Activated T-cell treated with anti-CD3 and anti-CD28 coated beads, Interleukin-2, amount 50 U/mL, for 4 hours (primary cell): ENCODE measurements at places on chromosomes 7 and 10.

DNA sequence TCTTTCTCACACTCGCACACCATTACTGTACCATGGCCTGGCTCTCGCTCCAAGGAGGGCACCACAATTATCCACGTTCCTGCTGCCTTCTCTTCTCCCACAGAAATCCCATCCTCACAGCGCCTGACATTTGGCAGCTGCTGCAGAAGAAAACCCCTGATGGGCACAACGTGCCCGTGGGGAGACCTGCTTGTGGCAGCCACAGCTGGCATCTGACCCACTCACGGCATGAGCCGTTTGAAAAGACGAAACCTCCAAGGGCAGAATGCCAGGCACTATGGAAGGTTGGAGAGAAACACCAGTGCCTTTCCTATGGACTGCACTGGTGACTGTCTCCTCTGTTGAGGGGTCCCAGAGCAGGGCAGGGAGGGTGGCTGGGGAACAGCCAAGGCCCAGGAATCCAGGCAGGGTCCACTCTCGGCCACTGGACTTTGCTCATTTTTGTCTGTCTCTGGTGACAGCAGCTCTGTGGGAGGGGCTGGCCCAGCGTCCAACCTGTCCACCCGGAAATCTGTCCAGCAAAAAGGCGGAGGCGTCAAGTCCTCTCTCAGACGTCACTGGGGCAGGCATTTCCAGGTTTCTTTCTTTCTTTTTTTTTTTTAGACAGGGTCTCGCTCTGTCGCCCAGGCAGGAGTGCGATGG, 61.0 kb upstream of the MKRN1 start:
- no peak for DNase-seq

GRCh38 chr7:24825931-24826661, 68.8 kb upstream of the GSDME start:
- DNase-seq: no peak

DNA sequence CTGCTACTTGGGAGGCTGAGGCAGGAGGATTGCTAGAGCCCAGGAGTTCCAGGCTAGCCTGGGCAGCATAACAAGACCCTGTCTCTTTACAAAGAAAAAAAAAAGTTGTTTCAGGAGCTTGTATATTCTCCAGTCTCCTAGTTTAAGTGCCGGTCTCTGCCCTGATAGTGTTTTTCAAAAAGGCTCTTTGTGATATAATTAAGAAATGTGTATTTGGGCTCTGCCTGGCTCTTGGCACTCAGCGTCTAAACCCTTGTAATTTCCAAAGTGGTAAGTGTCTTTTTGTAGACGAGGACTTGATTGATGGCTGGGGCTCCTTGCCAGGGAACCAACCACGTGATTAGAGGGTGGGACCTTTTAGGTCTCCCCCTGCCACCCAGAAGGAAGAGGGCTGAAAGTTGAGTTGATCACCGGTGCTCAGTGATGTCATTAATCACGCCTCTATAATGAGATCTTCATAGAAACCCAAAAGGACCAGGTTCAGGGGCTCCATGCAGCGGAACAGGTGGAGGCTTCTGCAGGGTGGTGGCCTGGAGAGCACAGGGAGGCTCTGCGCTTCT, 4.4 kb downstream of the EIF3B start:
- no peak for DNase-seq

GRCh38 chr7:37285706-37286453, 162.8 kb downstream of the ELMO1 start:
- DNase-seq: no peak

- no peak for DNase-seq
Measured at GRCh38 chr10:29860166-29860565, 199.2 kb downstream of the JCAD start.

GRCh38 chr10:128912568-128913311, 554.3 kb upstream of the MGMT start:
- DNase-seq: no peak
